Choroid plexus epithelial cell (primary cell): ENCODE measurements at places on chromosomes 6 and 20.
A peak's percentile ranks its signal among the peaks of the same experiment; 100 is the strongest.

DNA sequence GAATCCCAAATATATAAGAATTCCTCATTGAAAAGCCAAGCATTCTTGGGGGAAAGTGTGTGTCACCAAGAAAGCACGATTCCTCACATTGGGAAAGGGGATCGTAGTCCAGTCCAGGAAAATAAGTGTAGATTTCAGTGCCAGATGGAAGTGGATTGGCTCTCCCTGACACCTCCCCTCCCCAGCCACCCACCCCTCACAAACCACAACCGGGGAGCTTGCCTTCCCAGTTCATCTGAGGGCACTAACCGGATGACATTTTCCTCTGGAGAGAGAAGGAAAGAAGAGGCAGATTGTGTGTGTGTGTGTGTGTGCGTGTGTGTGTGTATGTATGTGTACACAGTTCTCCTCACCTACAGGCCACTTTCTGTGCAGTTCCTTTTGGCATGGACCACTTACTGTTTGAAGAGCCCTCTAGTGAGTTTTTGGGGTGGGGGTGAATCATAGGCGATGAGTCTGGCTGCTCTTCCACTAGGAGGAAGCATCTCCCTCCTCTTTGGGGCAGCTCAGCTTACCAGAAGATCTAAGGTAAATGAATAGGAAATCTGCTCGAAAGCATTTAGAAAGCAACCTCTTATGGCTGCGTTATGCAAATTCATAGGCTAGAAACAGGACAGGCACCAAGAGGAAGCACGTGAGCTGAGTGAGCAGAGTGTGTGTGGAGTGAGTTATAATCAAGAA lies 20.8 kb downstream of the DAAM2 start:
- DNase-seq: peak; percentile 42

GRCh38 chr6:32819729-32820128 lies 2.9 kb upstream of the HLA-DOB start:
- DNase-seq: peak; percentile 69

DNA sequence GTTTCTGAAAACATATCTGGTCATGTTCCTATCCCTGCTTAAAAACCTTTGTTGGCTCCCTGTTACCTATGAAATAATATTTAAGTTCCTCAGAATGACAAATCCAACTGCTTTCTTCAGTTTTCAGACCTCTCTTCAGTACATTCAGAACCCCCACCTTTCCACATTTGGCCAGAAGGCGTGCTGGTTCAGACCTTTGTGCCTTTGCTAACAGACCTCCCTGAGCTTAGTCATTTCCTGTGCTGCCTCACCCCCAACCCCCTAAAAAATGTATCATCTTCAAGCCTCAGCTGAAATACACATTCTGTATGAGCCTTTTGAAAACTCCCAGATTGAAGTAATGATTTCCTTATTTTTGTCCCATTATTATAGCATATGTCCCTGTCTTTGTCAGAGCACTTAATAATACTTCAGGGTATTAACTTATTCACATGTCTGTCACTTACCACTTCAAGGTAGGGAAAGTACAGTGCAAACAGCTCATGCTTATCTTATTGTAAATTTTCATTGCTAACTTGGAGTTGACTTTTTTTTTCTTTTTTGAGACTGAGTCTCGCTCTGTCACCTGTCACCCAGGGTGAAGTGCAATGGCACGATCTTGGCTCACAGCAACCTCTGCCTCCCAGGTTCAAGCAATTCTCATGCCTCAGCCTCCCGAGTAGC lies 19.7 kb downstream of the FAM217A start:
- DNase-seq: peak; percentile 94

GRCh38 chr6:25229671-25230321 lies 49.4 kb upstream of the CARMIL1 start:
- DNase-seq: peak; percentile 71

DNA sequence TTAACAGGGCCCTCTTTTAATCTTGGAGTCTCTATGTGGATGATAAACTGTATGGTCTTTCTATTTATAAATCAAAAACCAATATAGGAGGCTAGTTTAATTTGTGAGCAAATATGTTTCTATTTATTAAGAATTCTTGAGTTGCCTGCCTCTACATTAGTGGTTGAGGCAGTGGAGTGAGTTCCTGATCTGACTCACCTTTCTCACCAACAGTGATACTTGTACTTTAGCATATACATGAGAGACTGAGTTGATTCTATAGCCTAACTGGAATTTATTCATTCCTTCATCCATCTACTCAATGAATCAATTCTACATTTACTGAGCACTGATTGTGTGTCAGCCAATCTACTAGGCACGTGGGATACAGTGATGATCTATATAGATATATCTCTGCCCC lies 126.9 kb downstream of the TRMT11 start:
- DNase-seq: no peak
